Hypothalamus (tissue), 51 donors: ENCODE measurements at places on chromosomes 16 and 17.

- no peak for DNase-seq
These were observed 42.3 kb upstream of the MTSS2 start for GRCh38 chr16:70728150-70728549.

- no peak for DNase-seq
These were observed 7.3 kb downstream of the CASKIN2 start for GRCh38 chr17:75507733-75508719.

GRCh38 chr16:15434425-15435215 is at the start of gene BMERB1:
TSS of gene BMERB1 (plus strand) at chr16:15434588. CDS start at chr16:15434654, 66 bp downstream.
- DNase-seq = peak; percentile 75

- DNase-seq = no peak
These were observed 373.7 kb downstream of the SNX29 start for GRCh38 chr16:12349936-12350850.

DNA sequence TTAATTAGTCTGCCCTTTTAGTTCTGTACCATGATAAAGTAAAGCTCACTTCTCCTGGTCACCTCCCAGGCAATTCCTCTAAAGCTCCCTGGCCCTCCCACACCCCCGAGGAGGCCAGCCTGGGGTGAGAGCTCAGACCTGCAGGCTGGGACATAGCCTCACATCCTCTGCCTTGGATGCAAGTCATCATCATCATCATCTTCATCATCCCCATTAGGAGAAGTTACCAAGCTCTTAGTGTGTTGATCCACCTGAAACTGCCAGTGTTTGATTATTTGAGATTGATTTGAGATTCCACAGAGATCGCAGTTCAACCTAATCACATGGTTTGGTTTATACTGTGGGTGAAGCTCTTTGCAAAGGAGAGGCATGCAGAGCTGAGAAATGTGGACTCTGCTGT is 197.5 kb downstream of the CYLD start:
- no peak for DNase-seq

DNA sequence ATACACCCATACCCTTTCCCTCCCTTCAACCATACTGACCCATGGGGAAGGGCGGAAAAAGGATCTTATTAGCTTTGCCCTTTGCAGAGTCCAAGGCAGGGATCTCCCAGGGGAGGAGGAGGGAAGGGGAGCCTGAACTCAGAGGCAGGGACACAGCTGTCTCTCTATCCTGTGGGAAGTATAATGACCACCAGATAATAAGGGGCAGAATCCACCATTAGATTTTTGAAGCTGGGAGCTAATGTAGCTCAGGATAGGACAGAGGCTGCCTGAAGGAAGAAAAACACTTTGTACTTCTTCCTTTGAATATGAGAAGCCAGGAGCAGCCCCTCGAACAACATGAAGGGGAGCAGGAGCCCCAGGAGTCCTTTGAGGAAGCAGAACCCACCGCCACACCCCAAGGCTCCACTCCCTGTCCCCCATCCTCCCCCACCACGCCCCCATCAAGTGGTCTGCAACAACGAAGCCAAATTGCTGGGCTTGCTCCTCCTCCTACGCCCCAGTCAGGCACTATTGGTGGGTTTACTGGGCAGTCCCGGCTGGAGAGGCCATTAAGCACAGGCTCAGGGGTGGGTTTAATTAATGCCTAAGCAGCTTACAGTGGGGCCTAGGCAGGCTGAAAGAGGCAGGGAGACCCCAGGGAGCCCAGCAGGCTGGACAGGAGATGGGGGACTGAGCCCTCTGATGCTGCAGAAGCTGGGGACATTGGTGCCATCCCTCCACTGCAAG is 5.3 kb downstream of the MPP2 start:
- no peak for DNase-seq

DNA sequence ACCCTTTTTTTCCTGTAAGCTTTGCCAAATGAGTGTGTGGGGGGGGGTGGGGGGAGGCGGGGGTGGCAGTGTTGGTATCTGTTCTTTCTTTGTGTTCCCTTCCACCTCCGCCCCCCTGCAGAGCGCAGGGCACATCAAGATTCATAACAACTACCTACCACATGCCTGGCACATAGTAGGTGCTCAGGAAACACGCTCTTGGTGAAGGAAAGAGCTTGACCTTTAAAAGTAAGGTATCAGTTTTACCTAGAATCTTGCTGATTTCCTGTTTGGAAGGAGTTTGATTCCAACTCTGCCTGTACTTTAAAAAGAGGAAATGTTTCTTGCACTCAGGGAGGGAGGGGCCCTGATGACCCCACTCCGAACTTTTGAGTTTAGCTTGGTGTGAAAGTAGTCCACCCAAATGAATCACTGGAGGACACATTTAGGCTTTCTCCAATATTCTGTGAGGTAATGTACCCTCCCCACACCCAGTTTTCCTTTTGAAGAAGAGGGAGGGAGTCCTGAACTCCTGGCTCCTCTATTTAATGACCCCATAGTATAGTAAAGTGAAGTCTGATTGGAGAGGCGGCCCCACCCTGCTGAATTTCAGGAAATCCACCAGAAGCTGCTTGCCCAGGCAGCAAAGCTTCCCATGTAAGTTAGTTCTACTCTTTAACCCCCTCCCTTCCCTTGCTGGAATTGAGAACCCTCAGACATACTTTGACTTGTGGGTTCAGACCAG is 560 bp upstream of the FAM20A start:
- no peak for DNase-seq

DNA sequence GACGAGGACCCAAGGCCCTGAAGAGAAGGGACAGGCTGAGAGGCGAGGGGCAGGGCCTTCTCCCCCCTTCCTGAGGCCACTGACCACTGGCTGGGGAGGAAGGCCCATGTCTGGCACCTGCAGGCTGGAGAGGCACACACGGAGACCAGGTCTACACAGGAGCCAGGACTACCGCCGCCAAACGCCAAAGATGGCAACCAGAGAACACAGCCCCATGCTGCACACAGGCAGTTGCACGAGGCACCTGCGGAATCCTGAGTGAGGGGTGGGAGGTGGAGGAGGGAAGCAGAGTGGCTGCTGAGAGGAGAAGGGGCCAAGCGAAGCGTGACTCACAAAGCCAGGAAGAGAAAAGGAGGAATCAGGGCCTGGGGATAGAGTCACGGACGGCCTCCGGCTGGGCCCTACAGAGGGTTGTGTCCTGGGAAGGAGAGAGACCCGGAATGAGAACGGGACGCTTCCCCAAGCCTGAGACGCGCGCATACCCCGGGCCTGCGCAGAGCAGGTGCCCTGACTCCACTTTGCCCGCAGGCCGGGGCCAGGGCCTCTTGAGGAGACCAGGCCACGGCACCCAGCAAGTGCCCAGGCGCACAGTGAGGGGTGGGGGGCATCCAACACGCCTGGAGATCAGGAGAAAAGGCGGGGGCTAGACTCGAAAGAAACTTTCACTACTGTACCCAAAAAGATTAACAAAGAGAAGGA is 28.7 kb upstream of the C16orf95 start:
- DNase-seq = no peak

- no peak for DNase-seq
These were observed 4.7 kb downstream of the NATD1 start for GRCh38 chr17:21248500-21248899.

DNA sequence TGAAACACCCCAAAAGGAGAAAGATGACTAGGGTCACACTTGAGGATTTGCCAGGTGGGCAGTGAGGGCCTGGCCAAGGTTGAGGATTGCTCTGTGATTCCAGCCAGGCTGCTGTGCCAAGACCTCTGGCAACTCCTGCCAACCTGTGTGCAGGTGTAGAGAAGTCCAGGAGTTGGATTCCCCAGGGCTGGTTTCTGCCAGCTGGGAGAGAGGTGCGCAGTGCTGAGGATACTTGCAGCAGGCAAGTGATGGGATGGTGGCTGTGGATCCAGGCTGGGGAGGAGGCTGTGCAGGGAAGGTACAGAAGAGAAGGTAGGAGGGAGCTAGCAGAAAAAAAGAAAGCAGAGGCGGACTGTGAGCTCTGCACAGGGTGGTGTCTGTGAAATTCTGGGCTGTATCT is 6.6 kb downstream of the RIPOR1 start:
- no peak for DNase-seq

GRCh38 chr17:50899005-50899460 is 32.9 kb upstream of the TOB1 start:
- no peak for DNase-seq

DNA sequence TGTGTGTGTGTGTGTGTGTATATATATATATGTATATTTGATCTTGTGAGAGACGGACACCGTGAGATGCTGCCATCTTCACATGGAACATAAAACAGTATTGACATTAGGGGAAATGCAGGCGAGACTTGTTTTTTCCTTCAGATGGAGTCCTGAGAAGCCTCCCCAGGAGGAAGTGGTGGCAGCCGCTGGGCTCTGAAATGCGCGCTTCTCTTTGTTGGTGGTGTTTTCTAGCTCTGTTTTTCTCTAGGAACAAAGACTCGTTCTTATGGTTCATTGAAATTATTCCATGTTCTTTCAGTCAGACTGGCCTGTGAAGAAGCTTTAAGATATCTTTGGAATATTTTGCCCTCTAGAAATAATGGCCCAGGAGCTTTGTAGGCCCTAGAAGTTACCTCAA is 32.9 kb downstream of the SNX29 start:
- DNase-seq = no peak

GRCh38 chr17:16374146-16374938 is 6.5 kb upstream of the UBB start:
- DNase-seq = no peak

DNA sequence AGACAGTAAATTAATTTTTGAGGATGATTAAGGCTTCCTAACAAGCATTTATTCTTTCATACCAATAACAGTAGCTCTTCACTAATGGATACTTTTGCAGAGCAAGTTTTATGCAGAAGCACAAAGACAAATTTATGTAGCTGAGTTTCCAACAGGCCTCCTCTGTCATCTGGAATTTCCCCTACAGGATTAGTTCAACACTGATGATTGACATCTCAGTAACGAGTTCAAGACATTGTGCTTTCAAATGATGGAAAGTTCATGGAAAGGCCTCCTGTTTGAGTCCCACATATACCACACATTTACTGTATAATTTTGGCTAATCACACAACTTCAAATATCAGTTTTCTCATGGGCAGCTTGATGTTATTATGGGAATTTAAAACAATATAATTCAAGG is 40.6 kb downstream of the ABCA10 start:
- no peak for DNase-seq

DNA sequence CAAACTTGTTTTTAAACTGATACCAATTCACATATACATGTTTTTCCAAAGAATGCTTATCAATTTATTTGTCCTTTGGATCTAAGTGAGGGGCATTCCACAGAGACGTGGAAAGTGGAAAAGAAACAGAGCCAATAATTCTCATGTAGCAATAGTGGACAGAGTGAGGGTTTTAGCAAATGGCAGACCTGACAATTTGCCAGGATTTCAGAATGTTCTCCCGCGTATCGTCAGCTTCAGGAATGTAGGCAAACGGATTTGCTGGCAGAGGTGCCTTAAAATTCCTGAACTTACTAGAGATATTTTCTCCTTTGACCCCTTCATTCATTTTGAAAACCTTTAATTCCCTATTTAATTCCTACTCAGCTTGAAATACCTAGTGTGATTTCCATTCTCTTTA is 193.4 kb upstream of the CPHXL start:
- no peak for DNase-seq

- DNase-seq = no peak
These were observed 69.8 kb downstream of the MRTFB start for GRCh38 chr16:14140923-14141322.

DNA sequence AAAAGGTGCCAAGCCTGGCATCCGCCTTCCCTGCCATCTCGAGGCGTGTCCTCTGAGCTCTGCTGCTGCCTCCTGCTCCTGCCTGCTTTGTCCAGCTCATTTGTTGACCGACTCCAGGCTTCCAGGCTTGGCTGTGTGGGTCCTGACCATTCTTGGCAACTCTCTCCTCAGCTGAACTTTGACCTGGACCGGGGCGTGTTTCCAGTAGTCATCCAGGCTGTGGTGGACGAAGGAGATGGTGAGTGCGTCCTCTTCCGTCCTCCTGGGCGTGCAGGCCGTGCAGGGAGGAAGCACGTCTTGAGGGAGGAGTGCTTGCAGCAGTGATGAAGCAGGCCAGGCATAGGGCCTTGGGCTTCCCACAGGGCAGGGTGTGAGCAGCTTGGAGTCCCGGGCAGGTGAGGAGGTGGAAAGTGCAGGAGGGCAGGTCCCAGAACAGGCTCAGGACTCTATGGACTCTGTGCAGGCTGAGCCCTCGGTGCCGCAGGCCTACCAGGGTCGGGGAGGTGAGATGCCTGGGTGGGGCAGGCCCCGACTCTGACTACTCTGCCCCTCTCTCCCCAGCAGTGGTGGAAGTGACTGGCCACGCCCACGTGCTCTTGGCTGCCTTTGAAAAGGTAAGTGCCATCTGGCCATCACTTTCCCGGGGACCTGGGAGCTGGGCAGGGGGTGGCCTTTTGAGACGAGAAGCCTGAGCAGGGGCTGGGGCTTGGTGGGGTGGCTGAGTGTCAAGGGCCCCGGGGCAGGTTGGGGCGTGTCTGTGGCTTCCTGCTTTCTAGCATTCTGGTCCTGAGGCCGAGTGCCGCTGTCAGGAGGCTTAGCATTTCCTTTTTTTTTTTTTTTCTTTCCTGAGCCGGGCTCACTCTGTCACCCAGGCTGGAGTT is 28.6 kb upstream of the NUDT16L1 start:
- no peak for DNase-seq

- no peak for DNase-seq
These were observed 183.6 kb downstream of the MAP2K6 start for GRCh38 chr17:69597898-69598692.

GRCh38 chr17:74128456-74129211 is 74.8 kb upstream of the RPL38 start:
- no peak for DNase-seq

GRCh38 chr16:17222871-17223401 is 247.8 kb downstream of the XYLT1 start:
- DNase-seq = peak; percentile 11

DNA sequence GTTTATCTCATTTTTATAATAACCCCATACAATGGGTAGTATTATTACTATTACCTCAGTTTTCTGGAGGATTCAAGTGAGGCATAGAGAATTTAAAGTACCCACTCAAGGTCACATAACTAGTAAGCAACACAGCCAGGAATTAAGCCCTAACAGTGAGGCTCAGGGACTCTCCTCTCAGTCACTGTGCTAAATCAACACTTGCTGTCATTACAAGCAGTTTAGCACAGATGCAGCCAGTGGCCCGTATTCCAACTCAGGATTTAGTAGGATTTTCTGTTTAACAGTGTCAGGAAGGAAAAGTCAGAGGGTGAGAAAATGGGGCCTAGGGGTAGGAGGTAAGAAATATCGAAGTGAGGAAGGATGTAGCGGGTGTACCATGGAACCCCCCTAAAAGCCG is 536.9 kb downstream of the TMEM114 start:
- no peak for DNase-seq

- DNase-seq = no peak
These were observed 15.6 kb downstream of the KRT9 start for GRCh38 chr17:41556306-41556705.

- no peak for DNase-seq
These were observed 14.0 kb downstream of the CYB5B start for GRCh38 chr16:69438465-69438864.

DNA sequence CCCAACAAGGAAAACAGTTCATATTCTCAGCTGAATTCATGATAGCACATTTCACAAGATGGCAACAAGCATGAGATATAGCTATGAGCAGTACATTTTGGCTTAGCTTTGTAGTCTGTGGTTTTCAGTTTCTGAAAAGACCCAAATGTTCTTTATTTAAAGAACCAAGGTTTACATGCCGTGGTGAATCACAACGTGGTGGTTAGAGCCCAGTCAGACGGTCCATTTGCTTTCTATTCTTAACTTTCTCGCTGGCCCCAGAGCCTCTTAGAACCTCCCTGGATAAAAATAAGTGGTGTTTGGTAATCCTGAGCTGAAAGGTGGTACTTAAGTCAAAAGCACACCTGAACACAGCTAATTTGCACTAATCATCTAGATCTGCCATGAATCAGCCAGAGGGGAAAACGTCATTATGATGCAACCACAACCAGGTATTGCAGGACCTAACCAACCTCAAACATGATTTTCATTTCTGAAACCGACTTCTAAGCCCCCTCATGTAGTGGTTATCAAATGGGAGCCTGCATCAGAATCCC is 18.6 kb upstream of the HAPSTR1 start:
- no peak for DNase-seq
